ENCODE measurements at places on chromosomes 2 and 18.

GRCh38 chr2:28639836-28640235, 111.8 kb upstream of the PPP1CB start:
- DNase-seq = no peak

DNA sequence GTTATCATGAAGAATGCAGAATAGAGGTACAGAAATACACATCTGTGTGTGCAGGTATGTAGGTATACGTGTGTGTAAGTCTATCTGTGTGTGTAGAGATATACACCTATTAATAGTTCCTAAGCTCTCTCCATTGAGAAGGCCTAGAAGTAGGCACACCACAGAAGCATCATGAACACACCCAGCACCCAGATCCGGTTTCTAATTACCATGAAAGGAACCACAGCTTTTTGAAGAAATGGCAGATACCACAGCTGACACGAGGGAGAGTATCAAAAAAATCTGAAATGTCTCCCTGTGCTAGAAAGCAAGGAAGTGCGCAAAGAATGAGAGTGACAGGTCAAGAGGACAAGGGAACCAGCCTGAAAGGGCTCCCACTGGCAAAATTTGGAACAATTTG, 27.7 kb upstream of the AP1S3 start:
- peak; percentile 65 for DNase-seq

DNA sequence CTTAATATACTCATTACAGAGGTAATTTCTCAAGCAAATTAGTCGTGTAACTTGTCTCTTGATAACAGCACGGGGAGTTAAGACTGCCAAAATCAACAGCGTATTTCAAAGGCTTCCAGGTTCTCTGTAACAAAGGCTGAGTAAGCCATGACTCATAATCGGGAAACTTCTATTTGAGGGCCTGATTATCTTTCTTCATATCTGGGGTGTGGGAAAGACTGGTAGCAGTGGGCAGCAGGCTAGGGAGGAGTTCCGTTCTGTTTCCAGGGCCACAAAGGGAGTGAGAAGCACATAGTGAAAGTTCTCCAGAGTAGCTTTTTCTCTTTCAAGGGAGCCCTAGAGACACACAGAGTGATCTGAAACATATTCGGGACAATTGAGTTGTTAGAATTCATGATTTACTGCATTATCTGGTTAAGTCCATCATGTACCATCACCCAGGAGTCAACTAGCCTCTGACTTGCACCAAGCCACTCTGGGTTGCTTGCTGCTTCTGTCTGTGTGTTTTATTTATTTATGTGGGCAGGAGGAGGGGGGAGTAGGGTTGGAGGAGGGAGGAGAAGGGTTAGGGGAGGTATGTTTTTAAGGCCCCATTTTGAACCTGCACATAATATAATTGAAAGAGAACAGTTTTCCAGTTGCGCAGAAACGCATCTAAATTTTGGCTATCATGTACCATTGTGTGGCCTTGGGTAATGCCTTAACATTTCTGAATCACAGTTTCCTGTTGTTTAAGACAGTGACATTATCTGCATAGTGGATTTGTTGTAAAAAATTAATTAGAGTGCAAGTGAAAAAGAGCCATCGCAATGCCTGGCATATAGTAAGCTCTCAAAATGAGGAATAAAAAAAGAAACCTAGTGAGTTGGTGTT, 80.5 kb upstream of the ITPRID2 start:
- DNase-seq = no peak

DNA sequence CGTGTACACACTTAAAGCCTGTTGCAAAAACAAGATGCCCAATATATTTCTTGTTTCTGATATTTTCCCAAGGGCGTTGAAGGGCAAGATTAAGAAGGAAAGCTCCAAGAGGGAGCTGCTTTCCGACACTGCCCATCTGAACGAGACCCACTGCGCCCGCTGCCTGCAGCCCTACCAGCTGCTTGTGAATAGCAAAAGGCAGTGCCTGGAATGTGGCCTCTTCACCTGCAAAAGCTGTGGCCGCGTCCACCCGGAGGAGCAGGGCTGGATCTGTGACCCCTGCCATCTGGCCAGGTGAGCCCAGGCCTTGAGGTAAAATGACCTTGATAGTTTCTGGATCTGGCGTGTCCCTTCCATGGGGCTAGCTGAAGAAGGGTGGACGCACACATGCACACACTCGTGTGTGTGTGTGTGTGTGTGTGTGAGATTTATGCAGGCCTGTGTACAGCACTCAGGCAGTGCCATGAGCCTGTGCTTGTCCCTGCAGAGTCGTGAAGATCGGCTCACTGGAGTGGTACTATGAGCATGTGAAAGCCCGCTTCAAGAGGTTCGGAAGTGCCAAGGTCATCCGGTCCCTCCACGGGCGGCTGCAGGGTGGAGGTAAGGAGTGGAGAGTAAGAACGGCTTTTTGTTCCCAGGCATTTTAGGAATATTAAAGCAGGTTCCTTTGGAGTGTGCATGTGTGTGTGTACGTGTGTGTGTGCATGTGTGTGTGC, 23.6 kb downstream of the MLPH start:
- no peak for DNase-seq

GRCh38 chr2:3334392-3335345, 42.9 kb downstream of the EIPR1 start:
- DNase-seq = no peak

GRCh38 chr2:14614017-14614416, 18.5 kb upstream of the LRATD1 start:
- DNase-seq = no peak

DNA sequence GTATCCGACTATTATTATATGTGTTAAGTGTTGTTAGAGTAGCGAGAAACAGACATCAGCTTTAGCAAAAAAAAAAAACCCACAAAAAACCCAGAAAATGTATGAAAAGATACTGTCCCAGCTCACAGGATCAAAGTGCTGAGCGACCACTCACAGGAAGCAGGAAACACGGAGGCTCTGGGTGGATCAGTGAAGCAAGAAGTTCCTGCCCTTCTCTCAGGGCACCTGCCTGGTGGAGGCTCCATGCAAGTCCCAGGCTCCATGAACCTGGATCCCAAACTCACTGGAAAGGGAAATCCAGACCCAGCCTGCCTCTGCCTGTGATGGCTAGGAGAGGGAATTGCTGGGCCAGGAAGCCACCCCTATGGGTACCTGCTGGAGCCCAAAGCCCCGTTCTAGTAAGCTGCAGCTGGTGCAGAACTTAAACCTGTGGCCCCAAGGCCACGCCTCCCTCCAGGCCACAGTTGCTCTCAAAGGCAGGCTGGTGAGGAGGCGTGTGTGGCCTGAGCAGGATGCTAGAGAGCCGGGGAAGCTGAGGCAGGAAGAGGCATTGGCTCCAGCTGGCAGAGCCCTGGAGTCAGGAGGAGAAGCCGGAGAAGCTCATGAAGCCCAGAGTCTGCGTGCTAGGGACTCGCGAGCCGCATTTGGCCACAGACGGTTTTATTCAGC, 63.5 kb upstream of the TAF1B start:
- no peak for DNase-seq

DNA sequence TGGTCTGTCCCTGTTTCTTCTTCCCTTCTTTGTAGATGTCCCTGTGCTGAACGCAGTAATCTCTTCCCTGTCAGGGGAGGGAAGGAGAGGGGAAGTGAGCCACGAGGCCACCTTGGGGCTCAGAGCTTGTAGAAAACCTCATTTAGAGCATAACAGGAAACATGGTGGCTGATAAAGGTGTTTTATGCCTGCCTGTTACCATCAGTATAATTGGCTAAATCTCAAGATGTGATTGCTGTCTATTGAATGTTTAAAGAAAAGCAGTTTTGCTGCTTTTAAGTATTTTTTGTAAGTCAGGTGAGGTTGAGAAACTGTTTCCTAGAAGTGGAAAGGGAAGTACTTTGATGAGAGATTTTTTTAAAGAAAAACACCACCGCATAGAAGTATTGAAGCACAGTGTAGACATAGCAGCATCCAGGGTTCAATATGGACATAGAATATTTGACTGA, 59.7 kb upstream of the PDK1 start:
- DNase-seq = peak; percentile 77

DNA sequence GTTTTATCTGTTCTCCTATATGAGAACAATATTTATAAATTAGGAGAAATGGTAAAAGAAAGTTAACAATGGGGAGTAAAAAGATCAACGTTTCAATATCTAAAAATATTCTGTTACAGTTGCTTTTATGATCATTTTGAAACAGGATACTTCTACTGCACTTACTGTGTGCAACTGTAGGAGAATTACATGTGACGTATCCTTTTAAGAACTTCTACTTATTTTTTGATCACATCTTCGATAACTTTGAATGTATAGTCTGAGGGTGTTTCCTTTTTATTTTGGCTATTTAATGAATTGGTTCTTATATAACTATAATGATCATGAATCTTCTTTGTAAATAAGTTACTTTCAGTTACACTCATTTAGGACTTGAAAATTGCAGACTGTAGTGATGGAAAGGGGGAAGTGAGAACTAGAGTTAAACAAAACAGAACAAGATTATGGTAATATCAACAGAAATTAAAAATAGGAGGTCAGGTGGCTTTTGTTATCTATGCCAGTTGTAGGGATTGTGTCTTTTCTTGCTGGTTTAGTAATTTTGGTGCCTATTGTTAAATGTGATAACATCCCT, 109.9 kb downstream of the MSTN start:
- no peak for DNase-seq

- no peak for DNase-seq
These were observed 47.5 kb downstream of the DNER start for GRCh38 chr2:229666811-229667210.

DNA sequence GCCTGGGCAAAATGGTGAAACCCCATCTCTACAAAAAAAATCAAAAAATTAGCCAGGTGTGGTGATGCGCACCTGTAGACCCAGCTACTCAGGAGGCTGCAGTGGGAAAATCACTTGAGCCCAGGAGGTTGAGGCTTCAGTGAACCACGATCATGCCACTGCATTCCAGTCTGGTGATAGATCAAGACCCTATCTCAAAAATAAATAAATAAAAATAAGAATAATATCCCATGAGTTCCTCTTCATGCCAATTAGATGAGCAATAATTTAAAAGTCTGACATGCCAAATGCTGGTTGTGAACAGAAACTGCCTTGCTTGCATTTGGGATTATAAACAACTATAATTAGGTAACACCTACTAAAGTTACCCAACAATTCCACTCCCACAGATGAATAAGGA, 22.1 kb upstream of the ANKRD44 start:
- no peak for DNase-seq

GRCh38 chr2:147542351-147542750, 302.5 kb upstream of the ACVR2A start:
- DNase-seq = no peak

DNA sequence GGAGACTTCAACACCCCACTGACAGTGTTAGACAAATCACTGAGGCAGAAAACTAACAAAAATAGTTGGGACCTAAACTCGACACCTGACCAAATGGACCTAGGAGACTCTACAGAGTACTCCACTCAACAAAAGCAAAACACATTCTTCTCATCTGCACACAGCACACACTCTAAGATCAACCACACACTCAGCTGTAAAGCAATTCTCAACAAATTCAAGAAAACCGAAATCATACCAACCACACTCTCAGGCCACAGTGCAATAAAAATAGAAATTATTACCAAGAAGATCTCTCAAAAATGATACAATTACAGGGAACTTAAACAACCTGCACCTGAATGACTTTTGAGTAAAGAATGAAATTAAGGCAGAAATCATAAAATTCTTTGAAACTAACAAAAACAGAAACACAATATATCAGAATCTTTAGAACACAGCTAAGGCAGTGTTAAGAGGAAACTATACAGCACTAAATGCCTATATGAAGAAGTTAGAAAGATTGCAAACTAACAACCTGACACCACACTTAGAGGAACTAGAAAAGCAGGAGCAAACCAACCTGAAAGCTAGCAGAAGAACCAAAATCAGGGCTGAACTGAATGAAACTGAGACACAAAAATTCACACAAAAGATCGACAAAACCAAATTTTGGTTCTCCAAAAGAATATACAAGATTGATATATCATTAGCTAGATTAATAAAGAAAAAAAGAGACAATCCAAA, 46.3 kb downstream of the RTTN start:
- DNase-seq = no peak

DNA sequence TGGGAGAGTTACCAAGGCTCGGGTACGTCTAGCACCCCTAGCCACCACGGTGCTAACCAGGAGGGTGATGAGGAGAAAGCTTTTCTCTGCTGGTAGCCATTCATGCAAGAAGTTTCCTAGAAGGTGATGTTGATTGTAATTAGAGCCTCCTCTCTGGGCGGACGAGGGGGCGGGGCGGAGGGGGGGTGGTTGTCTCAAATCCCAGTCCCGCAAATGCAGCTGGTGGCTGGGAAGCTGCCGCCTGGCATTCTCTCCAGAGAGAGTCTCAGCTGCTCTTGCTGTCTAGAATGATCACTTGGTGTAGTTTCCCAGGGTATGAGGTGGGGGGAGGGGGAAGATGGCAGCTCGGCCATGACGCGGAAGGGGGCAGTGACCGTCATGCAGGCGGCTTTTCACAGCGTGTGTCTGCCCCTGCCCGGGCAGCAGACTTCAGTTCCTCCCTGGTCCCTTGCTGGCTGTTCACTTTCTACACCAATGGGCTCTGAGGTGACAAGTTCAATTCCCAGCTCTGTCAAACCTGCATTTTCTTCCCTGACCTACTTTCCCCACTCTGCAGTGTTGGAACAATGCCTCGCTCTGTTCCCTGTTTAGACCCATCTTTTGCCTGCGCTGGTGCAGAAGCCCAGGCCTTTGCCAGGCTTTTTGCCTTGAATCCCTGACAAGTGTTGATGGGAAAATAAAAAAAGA, 61.5 kb upstream of the KLF7 start:
- DNase-seq = no peak

- no peak for DNase-seq
These were observed 43.9 kb upstream of the DNAH7 start for GRCh38 chr2:196112418-196113034.

- no peak for DNase-seq
These were observed 109.3 kb downstream of the ANTXR1 start for GRCh38 chr2:69122271-69122670.

Measured in CD4-positive, CD25-positive, alpha-beta regulatory T cell (primary cell).